ENCODE measurements at places on chromosomes 7 and 10. TPM values are rescaled to one million over a fixed set of nuclear protein-coding genes. Genes with fewer than 3 reads are reported as not detected.

PNLIPRP1 gene
- total RNA-seq, result not detected

CPA4 gene
- 1.4 TPM for total RNA-seq

COL1A2 gene
- total RNA-seq, result 116 TPM

GOT1 gene
- total RNA-seq, result 66.9 TPM

ZNF800 gene
- 33.9 TPM for total RNA-seq

SYT15 gene
- total RNA-seq, result 2.1 TPM

TAF5 gene
- 6.7 TPM for total RNA-seq

SDK1 gene
- 18.9 TPM for total RNA-seq

FBXL13 gene
- 18.5 TPM for total RNA-seq

PLA2G12B gene
- total RNA-seq, result not detected

GPER1 gene
- 3.0 TPM for total RNA-seq

CRYGN gene
- not detected for total RNA-seq

MEIG1 gene
- total RNA-seq, result not detected

GATA3 gene
- 0.69 TPM for total RNA-seq

TUBAL3 gene
- total RNA-seq, result not detected

NPY4R gene
- 1.2 TPM for total RNA-seq

MUC12 gene
- total RNA-seq, result 0.23 TPM

CYP17A1 gene
- not detected for total RNA-seq

MMP21 gene
- 0.46 TPM for total RNA-seq

FAM25G gene
- total RNA-seq, result not detected

PCGF5 gene
- total RNA-seq, result 36.9 TPM

TRIP6 gene
- 10.4 TPM for total RNA-seq

DGKI gene
- 93.9 TPM for total RNA-seq

ASB10 gene
- total RNA-seq, result not detected

ADAMTS14 gene
- 0.23 TPM for total RNA-seq

ZNF804B gene
- total RNA-seq, result 8.3 TPM

Data from diencephalon (tissue), 1 donor.